ENCODE measurements at places on chromosomes 5 and 9.

DNA sequence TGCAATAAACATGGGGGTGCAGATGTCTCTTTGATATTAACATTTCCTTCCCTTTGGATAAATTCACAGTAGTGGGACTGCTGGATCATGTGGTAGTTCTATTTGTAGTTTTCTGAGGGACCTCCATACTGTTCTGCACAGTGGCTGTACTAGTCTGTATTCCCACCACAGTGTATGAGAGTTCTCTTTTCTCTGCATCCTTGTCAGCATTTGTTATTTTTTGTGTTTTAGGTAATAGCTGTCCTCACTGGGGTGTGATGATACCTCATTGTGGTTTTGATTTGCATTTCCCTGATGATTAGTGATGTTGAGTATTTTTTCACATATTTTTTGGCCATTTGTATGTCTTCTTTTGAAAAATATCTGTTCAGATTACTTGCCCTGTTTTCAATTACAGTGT is 562.5 kb downstream of the CSNK1G3 start:
- DNase-seq = no peak

DNA sequence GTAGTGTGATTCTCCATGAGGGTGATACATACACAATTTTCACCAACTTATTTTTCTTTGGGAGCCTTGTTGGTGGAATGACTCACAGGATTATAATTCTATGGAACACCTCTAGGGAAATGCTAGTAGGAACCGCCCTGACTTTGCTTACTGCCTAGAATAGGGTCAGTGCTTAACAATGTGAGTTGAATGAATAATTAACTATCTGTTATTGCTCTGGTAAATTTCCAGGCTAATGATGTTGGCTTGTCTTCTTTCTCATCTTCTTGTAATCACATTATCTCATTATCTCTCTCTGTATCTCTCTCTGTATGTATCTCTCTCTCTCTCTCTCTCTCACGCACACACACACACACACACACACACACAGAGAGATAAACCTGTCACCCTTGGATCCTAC is 291.1 kb downstream of the TRIM32 start:
- DNase-seq = no peak

GRCh38 chr9:35859310-35859989 is 10.8 kb downstream of the OR13J1 start:
- DNase-seq = peak; percentile 31

- peak; percentile 77 for DNase-seq
Measured at GRCh38 chr5:93582677-93583438, at the start of gene NR2F1. TSS of gene NR2F1 (plus strand) at chr5:93583222. CDS start at chr5:93585024, 1,802 bp downstream.

- DNase-seq = no peak
Measured at GRCh38 chr9:3954331-3955304, 345.2 kb downstream of the GLIS3 start.
